Lower lobe of right lung (tissue), 2 donors: ENCODE measurements at places on chromosomes 5 and 9. TPM values are rescaled to one million over a fixed set of nuclear protein-coding genes. Genes with fewer than 3 reads are reported as not detected.

Gene FBLL1
- not detected for total RNA-seq

DNA sequence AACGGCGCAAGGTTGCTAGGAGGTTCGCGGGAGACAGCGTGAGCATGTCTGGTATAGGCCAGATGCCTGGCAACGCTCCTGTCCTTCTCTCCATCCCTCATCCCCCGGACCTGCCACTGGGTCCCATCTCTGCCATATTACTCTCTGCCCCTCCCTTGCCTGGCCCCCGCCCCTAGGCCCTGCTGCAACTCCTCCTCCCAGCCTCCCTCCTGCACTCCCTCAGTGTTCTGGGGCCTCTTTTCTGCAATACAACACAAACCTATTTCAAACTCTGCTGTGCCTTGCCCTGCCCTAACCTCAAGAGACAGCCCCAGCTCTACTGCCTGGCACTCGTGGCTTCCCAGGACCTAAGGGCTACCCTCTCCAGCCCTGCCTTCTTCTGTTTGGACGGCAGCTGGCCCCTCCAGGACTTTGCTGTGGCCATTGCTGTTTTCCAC, 8.9 kb upstream of the DBN1 start:
- H3K4me1 ChIP-seq = peaks cover 24% of the 10 kb centered on the region
- no peaks in the 10 kb centered on the region for H3K27me3 ChIP-seq
- H3K36me3 ChIP-seq = peaks cover 40% of the 10 kb centered on the region
- DNase-seq = no peak
- no peak overlapping the region for H3K27ac ChIP-seq

DNA sequence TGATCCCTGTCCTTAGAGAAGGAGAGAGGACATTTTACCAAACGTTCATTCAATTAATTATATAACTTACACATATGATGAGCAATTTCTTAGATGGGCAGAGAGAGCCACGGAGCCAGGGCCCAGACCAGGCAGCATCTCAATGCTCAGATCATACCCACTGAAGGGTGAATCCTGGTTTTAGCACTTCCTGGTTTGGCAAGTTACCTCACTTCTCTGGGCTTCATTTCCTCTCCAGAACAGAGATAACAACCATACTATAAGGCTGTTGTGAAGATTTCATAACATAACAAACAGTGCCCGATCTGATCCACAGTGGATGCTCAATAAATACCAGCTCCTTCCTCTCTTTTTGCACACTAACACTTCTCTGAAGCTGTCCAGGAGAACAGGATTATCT, 271.1 kb downstream of the DENND1A start:
- no peak overlapping the region for H3K27ac ChIP-seq
- H3K27me3 ChIP-seq = no peaks in the 10 kb centered on the region
- no peak for DNase-seq
- H3K36me3 ChIP-seq = no peaks in the 10 kb centered on the region
- H3K4me1 ChIP-seq = no peaks in the 10 kb centered on the region

DNA sequence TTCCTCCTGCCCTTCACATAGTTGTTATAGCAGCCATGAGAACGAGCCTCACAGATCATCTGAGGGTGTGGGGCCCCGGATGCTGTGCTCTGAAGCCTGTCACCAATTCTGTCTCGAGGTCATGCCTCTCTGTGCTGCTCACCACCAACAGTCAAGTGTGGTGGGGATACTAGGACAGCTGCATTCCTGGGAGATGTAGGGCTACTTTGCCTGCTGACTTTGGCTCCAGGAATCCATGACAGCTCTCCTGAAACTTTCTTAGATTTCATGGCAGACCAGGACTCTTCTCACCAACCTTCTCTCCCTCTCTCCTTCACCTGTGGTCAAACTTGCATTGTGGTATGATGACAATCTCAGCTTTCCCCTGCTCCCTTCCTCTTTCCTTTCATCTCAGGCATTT, 395.9 kb downstream of the PSAT1 start:
- no peak overlapping the region for H3K27ac ChIP-seq
- DNase-seq = no peak
